ENCODE measurements at places on chromosomes 5 and 9. TPM values are rescaled to one million over a fixed set of nuclear protein-coding genes. Genes with fewer than 3 reads are reported as not detected.

- H3K27ac ChIP-seq, result no peak overlapping the region
- H3K36me3 ChIP-seq, result no peaks in the 10 kb centered on the region
- H3K27me3 ChIP-seq, result no peaks in the 10 kb centered on the region
- no peak for DNase-seq
- no peaks in the 10 kb centered on the region for H3K4me1 ChIP-seq
Observed at GRCh38 chr5:117379521-117379920, 804.9 kb upstream of the SEMA6A start.

The PCDHGB1 gene
- polyA plus RNA-seq, result 0.39 TPM

The SSNA1 gene
- polyA plus RNA-seq, result 162 TPM

The GPR151 gene
- polyA plus RNA-seq, result 0.06 TPM

DNA sequence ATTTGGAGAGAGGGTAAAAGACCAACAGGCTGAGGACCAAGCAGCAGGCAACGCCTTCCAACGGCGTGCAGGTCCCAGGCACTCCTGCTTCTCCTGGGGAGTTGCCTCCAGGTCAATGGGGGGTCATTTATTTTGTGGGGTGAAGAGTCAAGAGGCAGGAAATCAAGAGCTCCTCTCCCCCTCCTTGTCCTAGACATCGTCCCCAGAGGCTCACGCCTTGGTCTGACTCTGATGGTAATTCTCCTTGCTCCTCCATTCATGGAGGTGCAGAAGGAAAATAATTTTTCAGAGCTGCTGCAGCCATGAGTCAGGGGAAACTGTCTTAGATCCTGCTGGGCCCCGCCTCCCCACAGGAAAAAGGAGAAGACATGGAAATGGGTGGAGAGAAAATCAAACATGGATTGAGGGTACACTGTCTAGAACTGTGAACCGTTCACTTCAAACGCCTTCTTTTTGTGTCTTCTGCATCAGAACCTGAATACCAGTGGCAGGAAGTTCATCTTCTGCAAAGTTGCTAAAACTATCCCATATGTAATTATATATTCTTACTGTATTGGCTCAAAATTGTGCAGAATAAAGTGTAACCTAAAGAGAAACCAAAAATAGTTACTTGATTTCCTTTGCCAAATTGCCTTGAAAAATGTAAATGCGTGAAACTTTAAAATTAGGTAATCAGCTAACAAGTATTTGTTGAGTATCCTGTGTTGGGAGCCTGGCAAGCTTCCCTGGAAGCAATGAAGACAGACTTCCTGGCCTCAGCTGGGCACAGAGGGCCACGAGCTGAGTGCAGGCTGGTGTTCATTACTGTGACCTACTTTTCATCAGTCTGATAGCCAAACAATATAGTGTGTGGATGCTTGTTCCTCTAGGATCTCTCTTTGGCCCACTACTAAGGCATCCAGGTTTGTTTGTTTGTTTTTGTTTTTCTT is 142.0 kb downstream of the CMYA5 start:
- no peaks in the 10 kb centered on the region for H3K4me1 ChIP-seq
- no peak for DNase-seq
- H3K4me3 ChIP-seq, result no peak overlapping the region
- no peak overlapping the region for H3K27ac ChIP-seq

GRCh38 chr5:107134931-107135330 is 535.8 kb downstream of the EFNA5 start:
- H3K27ac ChIP-seq, result peak overlapping the region; percentile 76
- H3K27me3 ChIP-seq, result no peaks in the 10 kb centered on the region
- peaks cover 23% of the 10 kb centered on the region for H3K4me1 ChIP-seq

- DNase-seq, result peak; percentile 78
- no peaks in the 10 kb centered on the region for H3K36me3 ChIP-seq
- peaks cover 15% of the 10 kb centered on the region for H3K4me1 ChIP-seq
- peak overlapping the region; percentile 81 for H3K27ac ChIP-seq
- no peaks in the 10 kb centered on the region for H3K27me3 ChIP-seq
Observed at GRCh38 chr5:102755686-102756371, 724 bp downstream of the PAM start.

DNA sequence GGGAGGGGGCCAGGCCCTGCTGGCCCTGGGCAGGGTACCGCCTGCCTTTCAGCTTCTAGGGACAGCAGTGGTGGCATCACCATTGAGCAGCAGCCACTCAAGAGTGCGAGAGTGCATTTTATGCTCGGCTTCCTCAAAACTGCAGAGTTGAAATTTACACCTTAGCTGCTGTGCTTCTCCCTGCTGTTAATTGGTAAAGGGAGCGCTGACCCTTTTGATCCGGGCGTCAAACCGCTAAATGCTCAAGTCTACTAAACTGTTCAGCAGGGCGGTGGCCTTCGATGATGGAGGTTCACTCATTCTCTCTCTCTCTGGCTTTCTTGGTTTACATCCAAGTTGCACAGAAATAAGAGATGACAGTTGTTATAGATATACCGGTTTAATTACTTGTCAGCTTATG is 368.6 kb upstream of the IRX2 start:
- no peak overlapping the region for H3K4me3 ChIP-seq
- no peaks in the 10 kb centered on the region for H3K4me1 ChIP-seq
- no peaks in the 10 kb centered on the region for H3K27me3 ChIP-seq
- no peak overlapping the region for H3K27ac ChIP-seq
- no peaks in the 10 kb centered on the region for H3K36me3 ChIP-seq

- H3K36me3 ChIP-seq, result no peaks in the 10 kb centered on the region
- H3K27ac ChIP-seq, result no peak overlapping the region
- H3K4me1 ChIP-seq, result peaks cover 6% of the 10 kb centered on the region
- no peak for DNase-seq
- no peaks in the 10 kb centered on the region for H3K27me3 ChIP-seq
Observed at GRCh38 chr5:143041972-143042770, 272.0 kb downstream of the ARHGAP26 start.

GRCh38 chr9:33817327-33818166 is 587 bp downstream of the UBE2R2 start:
- peak; percentile 79 for DNase-seq
- H3K27me3 ChIP-seq, result no peaks in the 10 kb centered on the region
- peak overlapping the region; percentile 95 for H3K27ac ChIP-seq
- H3K36me3 ChIP-seq, result no peaks in the 10 kb centered on the region
- peak overlapping the region; percentile 97 for H3K4me3 ChIP-seq

The SPATA24 gene
- 2.1 TPM for polyA plus RNA-seq

The MAN1B1 gene
- polyA plus RNA-seq, result 81.0 TPM

GRCh38 chr5:96141749-96142148 is 180.1 kb upstream of the ELL2 start:
- H3K36me3 ChIP-seq, result no peaks in the 10 kb centered on the region
- H3K4me3 ChIP-seq, result no peak overlapping the region
- no peaks in the 10 kb centered on the region for H3K27me3 ChIP-seq
- no peak for DNase-seq

DNA sequence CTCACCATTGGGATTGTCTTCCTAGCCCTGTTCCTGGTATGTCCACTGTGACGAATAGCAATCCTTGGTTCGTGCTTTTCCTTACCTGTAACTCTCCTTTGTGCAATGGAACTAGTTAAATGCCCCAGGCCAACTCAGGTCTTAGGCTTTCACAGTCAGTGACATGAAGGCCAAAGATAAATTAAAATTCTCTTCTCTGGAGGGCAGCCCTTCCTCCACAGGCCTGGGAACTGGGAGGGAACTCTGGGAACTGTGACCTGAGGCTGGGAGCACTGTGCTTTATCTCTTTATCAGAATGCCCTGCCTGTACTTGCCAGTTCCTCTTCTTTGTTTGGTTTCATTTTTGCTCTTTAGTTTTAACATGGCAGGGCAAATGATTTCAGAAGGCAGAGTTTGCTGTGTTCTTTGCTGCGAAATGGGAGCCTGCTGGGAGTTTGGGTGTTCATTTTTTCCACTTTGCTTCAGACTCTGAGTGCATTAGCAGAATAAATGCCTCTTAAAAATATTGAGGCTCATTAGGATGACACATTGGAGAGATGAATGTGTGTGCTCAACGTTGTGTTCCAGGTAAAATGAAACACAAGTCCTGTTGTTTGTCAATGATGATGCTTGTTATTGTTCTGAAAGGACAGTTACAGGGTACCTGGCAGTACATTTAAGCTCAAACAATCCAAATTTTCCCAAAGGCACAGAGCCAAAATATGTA is 118.1 kb downstream of the NUDT12 start:
- H3K4me3 ChIP-seq, result no peak overlapping the region
- no peak overlapping the region for H3K27ac ChIP-seq

DNA sequence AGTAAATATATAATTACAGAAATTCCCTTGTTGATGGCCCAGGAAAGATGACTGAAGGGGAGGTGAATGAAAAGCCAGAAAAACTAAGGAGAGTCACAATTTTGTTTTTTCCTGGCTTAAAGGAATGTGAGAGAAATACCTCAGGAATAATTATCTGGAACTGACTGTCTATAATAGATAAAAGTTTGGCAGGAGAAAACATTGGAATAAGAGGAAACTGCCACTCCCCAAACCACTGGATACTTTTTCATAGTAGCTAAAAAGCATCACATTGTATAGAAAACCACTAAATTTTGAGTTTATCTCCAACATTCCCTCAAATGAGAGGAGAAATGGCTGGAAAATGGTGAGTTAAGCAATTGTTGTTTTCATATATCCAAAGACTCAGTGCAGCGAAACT is 326.0 kb downstream of the NPR3 start:
- H3K36me3 ChIP-seq, result no peaks in the 10 kb centered on the region
- no peak overlapping the region for H3K27ac ChIP-seq
- no peaks in the 10 kb centered on the region for H3K4me1 ChIP-seq
- H3K4me3 ChIP-seq, result no peak overlapping the region
- DNase-seq, result no peak

DNA sequence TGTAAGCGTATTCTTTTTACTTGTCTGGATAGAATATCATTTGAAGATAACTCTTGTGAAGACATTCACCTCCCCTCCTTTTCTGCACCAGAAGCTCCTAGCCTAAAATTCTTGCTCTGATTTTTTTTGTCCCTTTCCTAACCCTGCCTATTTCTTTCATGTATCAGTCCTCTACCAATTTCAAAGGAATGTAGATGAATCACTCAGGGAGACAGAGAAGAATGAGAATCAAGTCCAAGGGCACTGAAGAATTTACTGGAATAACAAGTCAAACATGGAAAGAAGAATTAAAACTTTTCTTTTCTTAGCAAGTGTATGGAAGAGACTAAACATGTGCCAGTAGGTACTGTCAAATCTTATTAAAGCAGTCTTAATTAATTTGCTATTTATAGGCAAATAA is 618.7 kb downstream of the DNAH5 start:
- DNase-seq, result no peak
- H3K4me1 ChIP-seq, result no peaks in the 10 kb centered on the region
- H3K36me3 ChIP-seq, result no peaks in the 10 kb centered on the region
- H3K4me3 ChIP-seq, result no peak overlapping the region

The ACTBL2 gene
- 0.03 TPM for polyA plus RNA-seq

GRCh38 chr5:84709075-84709474 is 324.4 kb upstream of the EDIL3 start:
- H3K27ac ChIP-seq, result no peak overlapping the region
- DNase-seq, result no peak
- H3K4me3 ChIP-seq, result no peak overlapping the region
- H3K36me3 ChIP-seq, result no peaks in the 10 kb centered on the region
- H3K4me1 ChIP-seq, result no peaks in the 10 kb centered on the region
- no peaks in the 10 kb centered on the region for H3K27me3 ChIP-seq

The CORO2A gene
- polyA plus RNA-seq, result 0.35 TPM

DNA sequence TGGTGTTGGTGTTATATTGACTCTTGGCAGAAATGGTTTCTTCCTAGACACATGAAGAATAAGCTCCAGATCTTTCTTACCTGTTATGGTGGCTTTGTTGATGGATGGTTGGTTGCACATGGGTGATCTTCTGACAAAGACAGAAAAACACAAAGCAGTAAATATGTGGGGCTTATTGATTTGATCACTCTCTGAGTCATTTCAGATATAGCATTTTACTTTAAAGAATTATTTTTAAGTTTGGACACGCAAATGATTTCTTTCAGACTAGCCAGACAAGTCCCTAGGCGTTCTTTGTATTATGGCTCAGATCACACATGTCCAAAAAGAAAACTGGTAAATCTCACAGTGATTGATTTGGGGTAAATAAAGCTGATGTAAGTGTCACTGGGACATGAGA is 597.6 kb downstream of the RAB3C start:
- H3K4me1 ChIP-seq, result no peaks in the 10 kb centered on the region
- H3K27ac ChIP-seq, result no peak overlapping the region
- H3K36me3 ChIP-seq, result no peaks in the 10 kb centered on the region
- H3K4me3 ChIP-seq, result no peak overlapping the region

Measured in endothelial cell of umbilical vein (primary cell).